ENCODE measurements at places on chromosomes 2 and 18.

DNA sequence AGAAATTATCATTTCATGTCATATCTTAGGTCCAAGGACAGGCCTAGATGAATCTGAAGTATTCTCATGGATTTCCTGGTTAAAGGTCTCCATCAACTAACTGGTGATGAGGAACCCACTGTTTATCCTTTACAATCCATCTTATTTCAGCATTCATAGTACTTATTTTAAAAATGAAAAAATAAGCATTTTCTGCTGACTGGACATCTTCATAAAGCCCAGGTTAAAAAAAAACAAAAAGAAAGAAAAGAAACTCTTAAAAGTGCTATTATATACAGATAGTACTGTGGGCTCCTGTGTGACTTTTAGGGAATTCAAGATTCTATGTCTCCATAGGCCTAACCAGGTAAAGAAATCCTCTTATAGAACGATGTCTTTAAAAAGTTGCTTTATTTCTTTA lies 7.1 kb downstream of the ERBB4 start:
- no peak for DNase-seq

- peak; percentile 18 for DNase-seq
Observed at GRCh38 chr18:61926532-61926931, 33.7 kb upstream of the RNF152 start.

- no peak for DNase-seq
Observed at GRCh38 chr2:160010361-160011145, 51.9 kb downstream of the PLA2R1 start.

GRCh38 chr2:219230059-219230540 lies 494 bp downstream of the ANKZF1 start:
- DNase-seq = peak; percentile 38

DNA sequence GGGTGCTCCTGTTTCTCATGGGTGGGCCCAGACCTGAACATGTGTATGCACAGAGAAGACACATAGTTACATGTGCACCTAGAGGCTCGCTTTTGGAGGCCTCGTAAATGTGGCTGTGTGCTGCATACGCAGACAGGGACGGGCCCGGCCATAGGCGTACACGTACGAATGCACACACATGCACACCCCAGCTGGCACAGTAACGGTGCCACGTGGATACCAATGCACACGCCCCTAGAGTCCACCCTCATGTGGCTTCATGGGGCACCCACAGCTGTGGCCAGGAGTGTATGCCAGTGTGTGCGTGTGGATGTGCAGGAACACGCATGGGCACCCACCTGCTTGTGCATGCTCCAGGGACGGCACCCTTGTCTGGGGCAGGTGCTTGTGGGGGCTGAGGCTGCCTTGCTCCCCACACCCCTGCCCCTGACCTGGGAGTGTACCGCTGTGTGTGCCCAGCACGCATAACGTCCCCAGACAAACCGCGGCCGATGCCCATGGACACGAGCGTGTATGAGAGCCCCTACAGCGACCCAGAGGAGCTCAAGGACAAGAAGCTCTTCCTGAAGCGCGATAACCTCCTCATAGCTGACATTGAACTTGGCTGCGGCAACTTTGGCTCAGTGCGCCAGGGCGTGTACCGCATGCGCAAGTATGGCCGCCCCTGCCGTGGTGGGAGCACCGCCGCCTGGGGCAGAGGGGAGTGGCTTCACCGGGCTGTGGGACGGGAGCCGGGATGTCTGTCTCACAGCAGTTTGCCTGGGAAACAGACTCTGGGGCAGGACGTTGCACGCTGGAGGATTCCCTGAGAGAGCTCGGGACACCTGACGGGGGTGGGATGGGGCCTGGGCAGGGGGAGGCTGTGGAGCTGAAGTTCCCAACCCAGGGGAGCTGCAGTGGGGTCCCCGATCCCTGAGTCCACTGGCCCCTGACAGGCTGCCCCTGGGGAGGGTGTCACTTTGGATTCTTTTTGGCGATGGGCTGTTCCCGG lies 21.0 kb downstream of the ZAP70 start:
- no peak for DNase-seq

DNA sequence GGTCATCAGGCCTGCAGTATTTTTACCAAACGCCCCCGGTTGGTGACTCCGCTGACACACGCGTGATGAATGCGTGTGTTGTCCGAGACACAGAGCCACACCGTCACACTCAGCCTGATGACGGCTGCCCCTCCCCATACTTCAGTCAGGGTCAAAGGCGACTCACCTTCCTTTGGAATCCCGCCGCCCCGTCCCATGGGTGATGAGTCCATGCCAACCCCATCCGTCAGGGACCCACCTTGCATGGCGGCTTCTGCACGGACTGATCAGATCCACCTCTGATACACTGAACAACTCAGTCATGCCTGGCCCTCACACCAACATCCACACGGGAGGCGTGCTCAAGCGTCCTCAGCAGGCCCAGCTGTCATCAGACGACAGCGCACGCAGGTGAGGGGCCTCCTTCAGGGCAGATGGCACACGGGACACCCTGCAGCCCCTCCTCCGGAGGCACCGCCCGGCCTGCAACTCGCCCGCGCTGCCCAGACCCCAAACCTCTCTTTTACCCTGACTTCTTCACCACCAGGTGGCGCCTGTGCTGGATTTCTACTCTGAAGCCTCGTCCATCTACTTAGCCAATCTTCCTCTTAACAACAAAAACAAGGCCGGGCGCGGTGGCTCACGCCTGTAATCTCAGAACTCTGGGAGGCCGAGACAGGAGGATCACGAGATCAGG lies 89.2 kb downstream of the ZNF516 start:
- DNase-seq = peak; percentile 20

DNA sequence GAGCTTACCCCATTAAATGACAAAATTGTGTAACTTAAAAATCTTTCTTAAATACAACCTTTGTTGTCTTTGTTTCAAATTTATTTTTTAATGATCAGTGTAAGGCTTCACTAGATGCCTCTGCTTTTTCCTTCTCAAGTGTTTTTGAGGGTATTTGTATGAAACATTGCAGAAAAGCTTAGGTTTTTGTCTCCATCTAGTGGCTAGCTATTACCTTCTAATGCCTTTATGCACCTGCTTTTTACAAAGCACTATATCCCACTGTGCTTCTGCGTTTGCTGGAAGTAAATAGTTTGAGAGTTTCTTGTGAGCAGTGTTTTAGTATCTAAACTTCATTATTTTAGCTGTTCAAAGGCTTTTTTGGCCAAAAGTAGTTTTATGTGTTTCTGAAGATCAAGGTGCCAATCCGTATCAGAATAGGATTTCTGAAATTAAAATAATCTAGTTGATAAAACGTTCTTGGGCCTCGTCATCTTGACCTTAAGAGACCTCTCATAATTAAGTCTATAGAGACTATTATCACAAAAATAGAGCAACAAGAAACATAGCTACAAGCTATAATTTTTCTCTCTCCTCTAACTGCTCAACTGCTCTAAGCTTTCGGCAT lies 47.0 kb downstream of the IWS1 start:
- peak; percentile 19 for DNase-seq

DNA sequence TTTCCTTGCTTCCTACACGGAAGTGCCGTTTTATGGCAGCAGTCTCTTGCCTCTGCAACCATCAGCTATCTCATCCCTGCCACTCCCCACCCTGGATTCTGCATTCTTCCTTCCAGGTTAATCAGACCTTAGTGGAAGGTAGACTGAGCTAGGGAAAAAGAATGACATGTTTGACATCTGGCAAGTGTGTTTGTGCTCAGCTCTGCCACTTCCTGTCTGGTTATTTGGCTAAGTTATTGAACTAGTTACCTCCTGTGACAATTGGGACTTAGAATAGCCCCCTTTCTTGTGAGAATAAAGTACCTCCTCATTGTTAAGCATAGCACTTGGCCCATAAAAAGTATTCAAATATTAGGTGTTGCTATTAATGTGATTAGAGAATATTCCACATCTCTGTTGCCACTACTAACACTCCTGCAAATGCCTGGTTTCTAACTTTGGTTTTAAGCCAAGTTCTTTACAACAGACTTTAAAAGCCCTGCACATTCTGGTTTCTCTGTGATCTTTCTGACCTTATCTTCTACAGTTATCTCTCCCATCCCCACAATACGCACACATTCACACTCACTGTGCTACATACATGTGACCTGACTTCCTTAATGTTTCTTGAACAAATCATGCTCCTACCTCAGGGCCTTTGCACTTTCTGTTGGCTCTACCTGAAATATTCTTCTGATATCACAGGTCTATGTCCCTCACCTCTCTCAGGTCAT lies 10.8 kb upstream of the MAPRE2 start:
- peak; percentile 76 for DNase-seq

DNA sequence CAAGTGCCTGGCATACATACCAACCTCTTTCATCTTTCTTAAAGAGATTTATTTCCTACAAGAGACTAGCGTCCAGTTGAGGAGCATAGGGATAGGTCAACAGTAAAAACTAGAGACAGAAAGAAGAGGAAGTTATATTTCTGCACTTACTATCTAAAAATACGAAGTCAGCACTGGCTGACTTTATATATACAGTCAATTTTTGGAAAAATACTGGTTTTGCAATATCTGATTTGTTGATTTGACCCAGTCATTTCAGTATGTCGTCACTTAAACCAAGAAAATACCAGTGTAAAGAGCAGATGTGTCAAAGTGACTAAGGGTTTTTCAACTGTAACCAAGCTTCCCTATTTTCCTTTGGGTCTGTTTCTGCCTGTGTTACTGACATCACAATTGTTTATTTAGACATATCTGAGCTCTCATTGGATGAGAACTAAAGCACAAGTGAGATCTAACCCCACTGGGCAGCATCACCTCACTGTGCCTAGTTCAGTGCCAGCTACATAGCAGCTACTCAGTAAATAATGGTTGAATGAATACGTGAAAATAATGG lies 23.0 kb downstream of the CYTIP start:
- no peak for DNase-seq

- no peak for DNase-seq
Observed at GRCh38 chr2:144936442-144936841, 416.5 kb upstream of the ZEB2 start.

GRCh38 chr2:232113821-232114220 lies 152.3 kb downstream of the DIS3L2 start:
- DNase-seq = no peak

GRCh38 chr18:8623549-8624106 lies 14.4 kb downstream of the RAB12 start:
- no peak for DNase-seq

GRCh38 chr2:162328424-162329157 lies 10.1 kb upstream of the IFIH1 start:
- no peak for DNase-seq

DNA sequence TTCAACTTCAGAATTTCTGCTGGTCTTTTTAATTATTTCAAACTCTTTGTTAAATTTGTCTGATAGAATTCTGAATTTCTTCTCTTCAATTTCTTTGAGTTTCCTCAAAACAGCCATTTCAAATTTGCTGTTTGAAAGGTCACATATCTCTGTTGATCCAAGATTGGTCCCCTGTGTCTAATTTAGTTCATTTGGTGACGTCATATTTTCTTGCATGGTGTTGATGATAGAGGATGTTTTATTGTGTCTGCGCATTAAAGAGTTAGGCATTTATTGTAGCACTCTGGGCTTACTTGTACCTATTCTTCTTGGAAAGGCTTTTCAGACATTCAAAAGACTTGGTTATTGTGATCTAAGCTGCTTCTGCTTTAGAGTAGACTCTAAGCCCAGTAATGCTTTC lies 698.4 kb upstream of the LRRTM1 start:
- DNase-seq = no peak

DNA sequence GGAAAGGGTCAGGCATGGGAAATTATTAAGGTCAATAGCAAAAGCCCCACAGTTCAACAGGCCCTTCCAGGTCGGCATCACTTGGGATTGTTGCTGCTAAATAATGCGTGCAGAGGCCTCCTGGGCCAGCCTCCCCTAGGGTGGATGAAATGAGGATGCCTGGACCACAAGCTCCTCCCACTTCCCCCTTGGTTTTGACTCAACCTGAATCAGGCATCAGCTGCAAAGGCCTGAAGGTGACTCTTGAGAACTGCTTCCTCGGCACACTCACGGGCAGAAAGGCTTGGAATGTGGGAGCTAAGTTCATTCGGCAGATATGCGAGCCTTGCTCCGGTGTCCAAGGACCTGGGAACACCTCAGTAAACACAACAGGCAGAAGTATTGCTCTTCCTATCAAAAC lies 69.3 kb downstream of the MBP start:
- DNase-seq = peak; percentile 80

GRCh38 chr18:54032412-54032811 lies 192.1 kb downstream of the MBD2 start:
- DNase-seq = no peak

- DNase-seq = peak; percentile 56
Observed at GRCh38 chr2:7725171-7725849, 808.1 kb downstream of the RNF144A start.

DNA sequence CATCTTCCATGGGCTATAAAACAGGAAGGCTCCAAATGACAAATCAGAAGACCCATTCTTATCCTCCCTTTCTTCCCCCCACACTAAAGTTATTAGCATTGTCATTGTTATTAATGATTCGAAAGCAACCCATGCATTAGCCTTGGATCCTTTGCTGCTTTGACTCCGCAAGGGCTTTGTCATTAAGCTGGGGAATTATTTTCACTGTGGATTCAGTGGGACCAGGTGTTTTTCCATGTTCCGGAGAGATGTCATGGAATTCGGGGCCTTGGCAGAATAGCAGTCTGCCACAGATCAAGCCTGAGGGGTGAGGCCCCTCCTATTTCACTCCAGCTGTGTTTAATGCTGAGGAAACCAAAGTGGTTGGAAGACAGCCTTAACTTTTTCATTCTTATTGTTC lies 357.1 kb downstream of the EN1 start:
- DNase-seq = no peak

- DNase-seq = no peak
Observed at GRCh38 chr2:108847000-108847399, 60.4 kb downstream of the CCDC138 start.

GRCh38 chr18:21254576-21254975 lies 12.5 kb downstream of the GREB1L start:
- no peak for DNase-seq

DNA sequence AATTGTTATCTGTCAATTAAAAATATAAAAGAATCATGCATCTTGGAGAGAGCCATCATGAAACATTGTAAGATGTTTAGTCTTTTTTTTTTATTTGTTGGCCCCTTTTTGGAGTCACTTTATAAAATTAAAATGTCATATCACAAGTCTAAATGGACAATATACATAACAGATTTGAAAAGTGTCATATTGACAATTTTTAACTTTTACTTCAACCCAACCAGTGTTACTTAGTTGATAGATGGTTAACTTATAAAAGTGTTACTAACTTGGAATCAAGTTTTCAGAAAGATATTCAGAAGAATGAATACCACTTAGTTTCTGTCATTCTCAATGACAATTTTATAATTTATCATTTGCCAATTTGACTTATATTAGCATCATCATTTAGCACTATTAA lies 218.3 kb downstream of the OTX1 start:
- DNase-seq = no peak

GRCh38 chr2:96389736-96390135 lies 54.2 kb downstream of the NCAPH start:
- DNase-seq = peak; percentile 24

- DNase-seq = no peak
Observed at GRCh38 chr2:39620067-39620466, 45.6 kb upstream of the TMEM178A start.

- DNase-seq = no peak
Observed at GRCh38 chr2:173993459-173993858, 28.3 kb upstream of the SP3 start.

GRCh38 chr2:133553251-133553650 lies 15.0 kb downstream of the NCKAP5 start:
- DNase-seq = no peak
